ENCODE measurements at places on chromosomes 1 and 21. TPM values are rescaled to one million over a fixed set of nuclear protein-coding genes. Genes with fewer than 3 reads are reported as not detected.

The DMRTA2 gene
- polyA plus RNA-seq: 1.2 TPM

- no peak for DNase-seq
Observed at GRCh38 chr1:24754229-24754628, 9.0 kb downstream of the CLIC4 start.

DNA sequence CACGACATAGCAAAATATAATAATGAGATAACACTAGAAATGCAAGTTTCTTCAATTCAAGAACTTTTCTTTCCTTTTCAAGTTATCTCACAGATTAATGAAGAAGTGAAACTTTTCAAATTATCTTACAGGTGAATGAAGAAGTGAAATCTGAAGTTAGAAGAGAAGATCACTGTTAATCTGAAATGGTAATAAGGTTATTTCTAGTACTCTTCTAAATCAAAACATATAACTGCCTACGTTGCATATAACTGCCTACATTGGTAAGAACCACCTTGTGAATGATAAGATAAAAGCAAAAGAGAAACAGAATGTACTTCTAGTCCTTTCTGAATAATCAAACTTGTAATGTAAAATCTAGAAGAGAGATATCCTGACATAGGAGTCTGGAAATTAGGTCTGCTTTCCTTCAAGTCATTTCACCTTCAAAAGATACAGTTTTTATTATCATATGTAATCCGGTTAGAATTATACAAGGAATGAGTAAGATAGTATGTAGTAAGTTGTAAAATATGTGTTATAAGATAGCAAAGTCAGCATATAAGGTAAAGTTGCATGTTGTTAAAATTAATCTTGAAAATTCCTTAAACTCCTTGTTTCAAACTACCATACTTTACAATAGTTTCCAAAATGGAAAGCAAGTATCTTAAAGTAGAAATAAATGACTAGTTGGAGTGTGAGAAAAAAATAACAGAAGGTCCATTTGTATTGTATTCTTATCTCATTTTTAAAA, 522.4 kb upstream of the ZRANB2 start:
- no peak for DNase-seq

- DNase-seq: no peak
Observed at GRCh38 chr1:54804471-54805132, 3.5 kb upstream of the TTC22 start.

GRCh38 chr1:53037159-53037558, 24.9 kb upstream of the PODN start:
- no peak for DNase-seq

- DNase-seq: no peak
Observed at GRCh38 chr1:99754055-99754626, 12.3 kb downstream of the FRRS1 start.

DNA sequence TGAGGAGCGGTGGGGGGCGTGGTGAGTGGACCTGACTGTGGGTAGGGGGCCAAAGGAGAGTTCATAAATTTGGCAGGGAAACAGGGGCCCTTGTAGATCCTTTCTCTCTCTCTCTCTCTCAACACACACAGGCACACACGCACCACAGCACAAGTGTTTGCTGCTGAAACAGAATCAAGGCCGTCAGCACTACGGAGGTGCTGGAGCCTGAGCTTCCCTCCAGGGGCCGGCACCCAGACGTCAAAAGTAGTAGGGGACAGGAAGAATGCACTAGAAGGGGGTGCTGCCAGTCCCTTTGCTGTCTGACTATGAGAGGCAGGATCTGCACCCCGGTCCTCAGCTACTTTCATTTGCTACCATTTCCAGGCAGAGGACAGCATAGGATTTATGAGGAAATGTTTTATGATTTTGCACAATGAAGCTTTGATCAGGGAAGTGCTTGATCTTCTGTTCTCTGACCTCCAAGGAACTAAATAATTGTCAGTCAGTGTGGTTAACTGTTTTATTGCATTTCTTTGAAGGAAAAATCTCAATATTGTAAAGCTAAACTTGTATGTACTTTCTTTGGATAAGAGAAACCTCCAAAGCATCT, 74.3 kb upstream of the FAM3B start:
- DNase-seq: no peak
